ENCODE measurements at places on chromosomes 16 and 17.
A peak's percentile ranks its signal among the peaks of the same experiment; 100 is the strongest.

GRCh38 chr17:69501591-69502468 lies 87.3 kb downstream of the MAP2K6 start:
- DNase-seq, result no peak

- no peak for DNase-seq
Measured at GRCh38 chr16:29988346-29989075, 6.9 kb downstream of the HIRIP3 start.

- DNase-seq, result no peak
Measured at GRCh38 chr17:46950997-46951621, 27.9 kb downstream of the RPRML start.

- DNase-seq, result no peak
Measured at GRCh38 chr17:67068999-67069398, 24.6 kb downstream of the CACNG1 start.

DNA sequence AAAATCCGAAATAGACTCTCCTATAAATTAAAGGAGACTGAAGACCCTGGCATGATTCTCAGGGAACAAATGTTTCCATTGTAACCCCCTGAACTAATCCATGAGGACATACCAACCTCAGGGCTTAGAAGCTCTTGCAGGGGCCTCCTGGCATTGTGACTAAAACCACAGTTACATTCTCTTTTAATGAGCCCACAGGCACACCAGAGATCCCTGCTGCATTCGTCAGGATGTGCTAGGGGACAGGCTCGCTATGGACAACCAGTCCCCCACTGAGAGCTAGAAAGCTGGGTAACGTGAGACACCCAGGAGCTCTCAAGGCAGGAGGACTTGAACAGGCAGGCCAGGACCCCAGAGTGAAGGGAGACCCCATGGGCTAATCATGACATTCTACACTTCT lies 140.6 kb upstream of the TNRC6C start:
- DNase-seq, result no peak

DNA sequence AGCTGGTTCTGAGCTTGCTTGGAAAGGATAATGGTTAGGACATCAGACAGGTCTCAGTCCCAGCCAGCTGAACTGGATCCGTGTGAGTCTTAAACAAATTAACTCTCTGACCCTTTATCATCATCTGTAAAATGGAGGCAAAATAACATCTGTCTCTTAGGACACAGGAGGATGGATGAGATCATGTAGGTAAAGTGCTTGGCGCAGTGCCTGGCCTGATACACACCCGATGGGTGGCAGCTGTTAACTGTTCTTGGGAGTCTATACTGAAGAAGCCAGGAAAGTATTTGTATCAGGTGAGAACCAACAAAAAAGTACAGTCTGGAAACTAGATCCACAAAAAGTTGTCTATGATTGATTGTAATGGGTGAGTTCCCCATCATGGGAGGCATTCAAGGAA lies 188.6 kb downstream of the C16orf78 start:
- no peak for DNase-seq

GRCh38 chr17:47850692-47851573 lies at the start of gene SP6:
TSS of gene SP6 (minus strand) at chr17:47851163. CDS start at chr17:47848429, 2,734 bp downstream.
- peak; percentile 56 for DNase-seq

DNA sequence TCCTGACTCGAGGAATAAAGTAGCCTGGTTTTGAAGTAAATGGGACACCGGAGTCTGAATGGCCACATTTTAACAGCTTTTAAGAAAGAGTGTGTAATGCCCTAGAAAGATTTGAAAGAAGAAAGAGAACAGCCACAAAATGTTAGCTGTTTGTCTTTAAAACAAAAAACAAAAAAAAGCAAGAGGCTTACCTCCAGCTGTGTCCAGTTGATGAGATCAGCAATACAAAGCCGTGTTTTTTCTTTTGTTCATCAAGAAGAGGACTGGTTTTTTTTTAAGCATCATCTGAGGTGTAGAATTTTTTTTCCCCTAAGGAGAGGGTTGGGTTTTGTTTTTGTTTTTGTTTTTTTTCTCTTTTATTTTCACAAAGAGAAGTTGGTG lies 58.8 kb downstream of the NKD1 start:
- no peak for DNase-seq

DNA sequence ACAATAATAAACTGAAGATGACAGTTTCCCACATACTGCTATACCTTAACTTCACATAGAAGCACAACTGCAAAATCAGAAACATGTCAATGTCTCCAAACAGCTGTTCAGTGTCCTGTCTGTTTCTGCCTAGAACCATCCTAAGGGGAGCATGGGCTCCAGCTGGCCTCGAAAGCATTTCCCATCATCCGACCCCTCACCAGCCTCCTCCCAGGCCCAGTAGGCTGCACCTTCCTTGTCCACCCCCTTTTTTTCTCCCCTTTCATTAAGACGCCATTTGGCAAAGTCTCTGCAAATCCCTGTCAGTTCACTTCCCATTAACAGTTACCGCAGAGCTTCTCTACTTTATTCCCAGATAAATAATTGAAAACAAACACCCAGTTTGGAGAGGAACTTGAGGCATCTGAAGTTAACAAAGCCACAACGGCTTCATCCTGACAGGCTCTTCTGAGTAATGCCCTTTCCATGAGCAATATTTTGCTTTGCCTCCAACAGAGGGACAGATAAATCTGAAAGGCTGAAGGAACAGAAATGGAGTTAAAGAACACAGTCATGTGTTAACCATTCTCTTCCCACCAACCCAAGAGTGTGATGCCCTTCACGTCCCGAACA lies 65.3 kb downstream of the SLC39A11 start:
- DNase-seq, result no peak

DNA sequence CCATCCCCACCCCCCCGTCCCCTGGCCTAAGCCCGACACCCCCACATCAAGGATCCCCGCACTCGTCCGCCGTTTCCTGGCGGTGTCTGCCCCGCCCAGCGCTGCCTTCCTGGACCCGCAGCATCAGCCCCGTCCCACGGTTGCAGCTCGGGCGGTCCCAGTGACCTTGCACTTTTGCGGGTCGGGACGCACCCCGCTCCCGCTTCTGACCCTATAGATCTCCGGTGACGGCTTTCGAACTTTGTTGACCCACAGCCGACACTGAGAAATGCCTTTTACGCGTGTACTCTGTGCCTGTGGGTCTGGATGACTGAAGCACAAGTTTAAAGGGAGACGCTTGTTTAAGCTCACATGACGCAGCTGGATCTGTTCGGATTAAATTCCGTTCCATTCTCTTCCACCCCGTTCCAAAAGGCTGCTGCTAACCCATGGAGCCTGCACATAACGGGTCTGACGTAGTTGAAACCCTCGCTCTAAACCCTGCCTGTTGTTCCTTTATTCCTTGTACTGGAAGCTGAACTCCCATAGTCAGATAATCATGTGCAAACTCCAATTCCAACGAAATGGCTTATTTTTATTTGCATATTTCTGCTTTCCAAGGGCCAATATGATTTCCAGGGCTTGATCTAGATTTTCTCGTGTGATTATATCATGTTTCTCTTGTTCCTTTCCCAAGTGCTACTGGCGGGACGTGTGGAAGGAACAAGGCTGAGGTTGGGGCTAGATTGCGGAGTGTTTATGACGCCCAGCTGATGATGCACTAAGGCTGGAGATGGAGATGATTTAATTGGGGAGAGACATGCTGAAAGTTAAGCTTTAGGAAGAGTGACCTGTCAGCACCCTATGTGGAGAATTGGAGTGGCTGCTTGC lies 834 bp downstream of the FLYWCH1 start:
- peak; percentile 19 for DNase-seq

- no peak for DNase-seq
Measured at GRCh38 chr17:1270210-1271029, at the start of gene BHLHA9. TSS of gene BHLHA9 (plus strand) at chr17:1270444. CDS start at chr17:1270564, 120 bp downstream.

All from activated gamma-delta T cell treated with anti-CD3 and anti-CD28 coated beads, Interleukin-2, amount 50 U/mL, for 16 hours (primary cell).